ENCODE measurements at places on chromosomes 6 and 20.

GRCh38 chr20:32578840-32579390 is 6.2 kb downstream of the NOL4L start:
- DNase-seq = no peak

GRCh38 chr6:10330515-10330914 is 84.4 kb downstream of the TFAP2A start:
- no peak for DNase-seq

DNA sequence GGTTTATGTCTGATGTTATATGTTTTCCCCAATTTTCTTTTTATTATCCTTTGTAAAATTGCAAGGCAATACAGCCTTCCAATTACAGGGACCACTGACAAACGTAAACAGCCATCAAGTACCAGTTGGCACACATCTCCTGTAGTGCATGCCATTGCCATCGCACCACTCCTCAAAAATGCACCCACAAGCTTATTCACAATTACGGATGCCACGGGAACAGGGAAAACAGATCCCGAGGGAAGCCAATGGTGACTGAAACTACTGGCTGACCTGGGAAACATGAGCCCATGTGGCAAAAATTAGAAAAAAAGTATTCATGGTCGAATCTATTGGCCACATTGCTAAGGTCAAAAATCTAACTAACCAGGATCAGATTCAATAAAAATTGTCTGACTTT is 395.2 kb downstream of the PAX1 start:
- no peak for DNase-seq

- no peak for DNase-seq
Measured at GRCh38 chr20:46152824-46153586, 34.9 kb downstream of the CD40 start.

- DNase-seq = no peak
Measured at GRCh38 chr20:52799130-52799529, 173.0 kb upstream of the TSHZ2 start.

GRCh38 chr20:33552519-33552918 is 62.6 kb downstream of the CBFA2T2 start:
- DNase-seq = peak; percentile 79

DNA sequence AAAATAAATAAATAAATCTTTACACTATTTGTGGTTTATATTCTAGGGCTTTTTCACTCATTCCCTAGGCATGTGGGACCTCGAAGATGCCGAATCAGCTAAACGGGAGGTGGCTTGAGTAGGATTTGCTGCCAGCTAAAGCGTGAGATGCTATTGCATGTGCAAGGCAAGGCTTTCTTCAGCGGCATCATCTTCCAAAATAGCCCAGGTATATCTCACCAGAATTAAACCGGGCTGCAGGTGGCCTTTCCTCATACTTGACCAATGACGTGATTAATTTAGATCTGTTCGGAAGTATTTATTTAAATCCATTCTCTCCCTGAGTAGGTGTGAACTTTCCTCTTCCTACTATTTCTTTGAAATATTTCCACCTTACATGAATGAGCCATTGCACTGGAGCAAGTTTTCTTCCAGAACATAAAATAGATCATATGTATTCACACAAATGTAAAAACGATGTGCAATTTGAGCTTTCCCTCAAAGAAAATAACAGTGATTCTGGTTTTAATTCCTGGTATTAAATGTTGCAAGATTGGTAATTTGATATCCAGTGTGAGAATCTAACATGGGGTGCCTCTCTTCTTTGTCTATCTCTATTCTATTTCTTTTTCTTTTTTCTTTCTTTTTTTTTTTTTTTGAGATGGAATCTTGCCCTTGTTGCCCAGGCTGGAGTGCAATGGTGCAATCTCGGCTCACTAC is 24.3 kb upstream of the ZNF217 start:
- DNase-seq = no peak

DNA sequence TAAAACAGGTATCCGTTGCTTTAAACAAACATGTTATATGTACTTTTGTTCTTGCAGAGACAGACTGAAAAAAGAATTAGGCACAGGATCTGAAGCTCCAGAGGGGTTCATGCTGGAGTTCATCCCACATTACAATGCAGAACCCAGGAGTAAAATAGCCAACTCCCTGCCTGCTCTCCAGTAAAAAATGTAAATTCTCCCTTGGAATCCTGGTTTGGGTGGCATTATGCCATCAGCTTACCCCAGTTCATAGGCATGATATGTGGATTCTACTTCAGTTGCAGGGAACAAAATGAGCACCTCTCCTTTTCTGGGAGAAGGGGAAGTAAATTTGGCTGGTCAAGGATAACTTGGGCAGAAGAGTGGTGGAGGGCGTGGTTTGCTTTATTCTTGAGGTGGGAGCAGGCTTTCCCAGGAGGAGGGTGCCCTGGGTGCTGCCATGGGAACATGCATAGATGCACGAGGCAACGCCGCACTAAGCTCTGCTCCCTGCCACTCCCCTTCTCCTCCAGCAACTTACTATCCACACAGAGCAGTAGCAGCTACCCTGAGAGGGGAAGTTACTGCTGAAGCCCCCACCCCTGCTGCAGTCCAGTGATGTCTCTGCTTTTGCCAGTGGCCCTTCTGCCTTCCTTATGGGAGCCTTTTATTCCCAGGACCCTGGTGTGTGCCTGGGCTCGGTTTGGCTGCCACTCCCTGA is 71.6 kb upstream of the GLP1R start:
- DNase-seq = no peak

GRCh38 chr20:36573798-36574365 is 485 bp downstream of the TGIF2 start:
- DNase-seq = peak; percentile 12

GRCh38 chr20:62837790-62838127 is 20.9 kb downstream of the COL9A3 start:
- no peak for DNase-seq

GRCh38 chr6:39530201-39530759 is 194.9 kb downstream of the KIF6 start:
- no peak for DNase-seq

GRCh38 chr6:161013695-161014094 is 22.1 kb downstream of the MAP3K4 start:
- no peak for DNase-seq

DNA sequence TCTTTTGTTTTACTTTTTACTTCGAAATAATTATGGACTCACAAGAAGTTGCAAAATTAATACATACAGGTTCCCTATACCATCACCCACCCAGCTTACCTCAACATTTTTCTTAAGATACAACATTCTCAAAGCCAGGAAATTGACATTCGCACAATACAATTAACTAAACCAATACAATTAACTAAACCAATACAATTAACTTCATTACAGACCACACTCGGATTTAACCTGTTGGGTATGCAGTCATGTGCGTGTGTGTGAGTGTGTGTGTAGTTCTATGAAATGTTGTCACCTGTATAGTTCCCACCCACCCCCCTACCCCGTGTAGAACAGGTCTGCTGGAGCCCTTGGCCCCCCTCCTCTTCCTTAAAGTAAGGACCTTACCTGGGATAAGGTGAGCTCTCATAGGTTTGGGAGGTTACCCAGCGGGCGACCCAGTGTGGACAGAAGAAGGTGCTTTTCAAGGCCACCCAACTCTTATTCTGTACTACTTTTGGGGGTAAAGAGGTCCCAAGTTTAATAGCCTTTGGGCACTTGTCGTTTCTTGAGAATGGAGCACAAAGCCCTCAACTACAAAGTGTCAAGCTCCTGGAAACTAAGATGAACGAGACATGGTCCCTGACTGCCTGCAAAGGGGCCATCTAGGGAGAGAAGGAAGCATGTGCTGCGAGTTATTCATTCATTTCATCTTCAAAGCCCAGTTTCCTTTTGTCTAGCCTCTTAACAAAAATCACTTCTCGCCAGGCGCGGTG is 544 bp upstream of the STK38 start:
- DNase-seq = no peak

- no peak for DNase-seq
Measured at GRCh38 chr6:116444092-116444491, 17.1 kb upstream of the CALHM6 start.

GRCh38 chr6:101083533-101084175 is 202.5 kb upstream of the ASCC3 start:
- DNase-seq = no peak

DNA sequence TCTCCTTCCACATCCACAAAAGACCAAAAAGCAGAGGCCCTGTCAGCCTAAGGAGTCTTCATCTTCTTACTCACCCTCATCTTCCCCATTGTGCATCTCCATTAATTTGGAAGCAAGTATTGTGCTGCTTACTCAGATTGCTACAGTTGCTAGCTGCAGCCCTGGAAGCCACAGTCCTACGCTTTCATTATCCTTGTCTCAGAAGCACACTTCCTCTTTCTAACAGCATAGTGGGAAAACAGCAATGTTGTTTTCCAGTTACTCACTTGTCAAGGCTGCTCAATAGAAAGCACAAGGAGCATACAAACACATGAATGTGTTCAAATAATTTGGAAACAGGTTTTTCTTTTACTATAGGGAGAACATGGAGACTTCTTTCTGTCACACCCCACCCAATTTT is 76.6 kb upstream of the RBM24 start:
- no peak for DNase-seq

- no peak for DNase-seq
Measured at GRCh38 chr20:48141660-48142515, 356.6 kb upstream of the SULF2 start.

GRCh38 chr6:135087803-135088202 is 33.2 kb upstream of the HBS1L start:
- no peak for DNase-seq

- no peak for DNase-seq
Measured at GRCh38 chr6:41274256-41274655, 12.2 kb downstream of the TREM1 start.

DNA sequence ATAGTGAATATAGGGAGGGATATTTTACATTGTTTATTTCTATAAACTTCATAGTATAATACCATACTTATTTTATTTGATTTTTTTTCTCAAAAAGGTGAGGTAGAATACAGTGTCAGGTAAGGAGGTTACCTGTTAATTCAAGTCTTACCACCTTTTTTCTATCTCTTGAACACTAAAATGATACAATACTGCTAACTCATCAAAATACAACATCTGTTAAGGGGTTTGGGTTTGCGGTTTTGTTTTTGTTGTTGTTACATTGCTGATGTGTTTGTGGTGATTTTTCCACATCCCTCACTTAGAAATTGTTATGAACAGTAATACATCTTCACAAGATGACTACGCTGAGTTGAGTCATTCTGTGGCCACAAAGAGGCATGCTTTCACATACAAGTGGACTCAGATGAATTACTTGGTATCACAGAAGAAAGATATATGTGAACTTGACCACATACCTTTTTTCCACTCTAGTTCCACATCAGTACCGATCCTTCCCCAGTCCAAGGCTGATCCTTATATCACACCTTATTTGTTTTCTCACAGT is 139.4 kb upstream of the ID4 start:
- no peak for DNase-seq

- DNase-seq = no peak
Measured at GRCh38 chr6:46221222-46221793, 50.5 kb upstream of the ENPP5 start.

GRCh38 chr6:16432075-16433032 is 194.0 kb downstream of the GMPR start:
- DNase-seq = no peak

- DNase-seq = no peak
Measured at GRCh38 chr20:43750774-43751166, 24.0 kb upstream of the GTSF1L start.

DNA sequence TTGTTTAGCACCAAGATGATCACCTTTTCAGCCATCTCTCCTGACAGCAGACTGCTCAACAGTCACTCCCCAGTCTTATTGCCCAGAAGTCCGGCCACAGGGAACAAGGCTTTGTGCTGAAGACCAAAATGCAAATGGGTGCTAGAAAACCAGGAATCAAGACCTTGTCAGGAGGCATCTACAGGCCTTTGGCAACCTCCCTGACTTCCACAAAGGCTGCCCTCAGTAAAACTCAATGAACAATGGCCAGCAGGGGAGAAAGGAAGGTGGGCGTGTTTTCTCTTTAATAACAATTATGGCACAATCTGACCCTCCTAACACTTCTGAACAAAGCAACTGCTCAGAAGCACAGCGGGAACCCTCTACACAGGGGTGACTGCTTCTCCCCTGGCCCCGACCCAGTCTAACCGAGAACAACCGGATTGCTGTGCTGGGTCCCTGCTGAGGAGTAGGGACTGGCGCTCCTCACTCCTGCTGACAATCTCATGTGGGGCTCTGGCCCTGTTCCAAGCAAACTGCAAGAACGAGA is 41.6 kb downstream of the PLCG1 start:
- no peak for DNase-seq

DNA sequence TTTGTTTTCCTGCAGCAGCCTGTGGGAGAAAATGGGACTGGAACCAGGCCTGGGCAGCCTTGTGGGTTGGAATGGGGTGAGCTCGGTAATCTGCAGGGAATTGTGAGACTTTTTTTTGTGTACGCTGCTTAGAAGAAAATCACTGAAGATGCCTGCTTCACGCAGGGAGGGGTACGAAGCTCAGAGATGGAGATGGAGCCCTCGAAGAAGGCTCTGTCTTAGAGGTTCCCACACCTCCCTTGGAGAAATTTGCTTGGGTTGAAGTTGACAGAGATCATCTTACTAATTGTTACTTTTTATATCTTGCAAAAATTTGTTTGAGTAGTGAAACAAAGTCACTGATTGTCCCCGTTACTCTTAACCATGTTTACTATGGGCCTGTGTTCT is 894 bp downstream of the PYGB start:
- DNase-seq = no peak

DNA sequence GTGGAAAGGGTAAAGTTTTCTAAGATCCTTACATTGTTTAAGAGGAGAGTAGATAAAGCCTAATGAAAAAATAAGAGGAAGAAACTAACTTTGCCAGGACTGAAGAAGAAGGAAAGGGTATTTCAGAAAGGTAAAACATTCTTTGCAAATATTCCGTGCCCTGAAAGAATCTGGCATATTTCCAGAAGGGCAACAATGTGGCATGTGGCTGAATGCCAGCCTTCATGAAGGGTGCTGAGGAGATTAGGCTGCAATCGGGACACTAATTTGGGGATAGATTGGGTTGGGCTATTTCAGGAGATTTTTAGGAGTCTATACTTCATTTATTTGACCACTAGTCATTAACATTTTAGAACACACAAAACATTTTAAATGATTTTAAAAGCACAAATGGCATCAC is 16.2 kb upstream of the UFL1 start:
- DNase-seq = no peak

DNA sequence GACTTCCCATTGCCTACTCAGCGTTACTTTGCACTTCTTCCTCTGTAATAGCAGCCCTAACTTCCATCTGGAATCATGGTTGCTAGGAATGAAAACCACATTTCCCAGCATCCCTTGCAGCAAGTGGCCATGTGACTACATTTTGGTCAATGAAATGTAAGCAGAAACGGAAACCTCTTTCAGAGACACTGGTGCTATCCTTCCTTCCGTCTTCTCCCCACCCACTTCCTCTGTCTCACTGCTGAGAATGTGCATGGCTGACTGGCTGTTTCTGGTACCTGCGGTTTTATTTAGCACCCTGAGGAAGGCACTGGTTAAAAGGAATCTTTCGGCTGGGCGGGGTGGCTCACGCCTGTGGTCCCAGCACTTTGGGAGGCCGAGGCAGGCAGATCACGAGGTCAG is 107.4 kb downstream of the SCML4 start:
- DNase-seq = no peak

GRCh38 chr20:59772931-59773913 is 160.2 kb downstream of the SYCP2 start:
- no peak for DNase-seq

GRCh38 chr20:37977338-37977737 is 55.9 kb downstream of the TTI1 start:
- DNase-seq = no peak

Measured in NCI-H524 treated with DMSO at 0.1 percent for 48 hours (cell line).